NCI-H146 (cell line): ENCODE measurements at places on chromosomes 2 and 18.

- DNase-seq = no peak
Measured at GRCh38 chr2:9771101-9771449, 72.2 kb upstream of the TAF1B start.

DNA sequence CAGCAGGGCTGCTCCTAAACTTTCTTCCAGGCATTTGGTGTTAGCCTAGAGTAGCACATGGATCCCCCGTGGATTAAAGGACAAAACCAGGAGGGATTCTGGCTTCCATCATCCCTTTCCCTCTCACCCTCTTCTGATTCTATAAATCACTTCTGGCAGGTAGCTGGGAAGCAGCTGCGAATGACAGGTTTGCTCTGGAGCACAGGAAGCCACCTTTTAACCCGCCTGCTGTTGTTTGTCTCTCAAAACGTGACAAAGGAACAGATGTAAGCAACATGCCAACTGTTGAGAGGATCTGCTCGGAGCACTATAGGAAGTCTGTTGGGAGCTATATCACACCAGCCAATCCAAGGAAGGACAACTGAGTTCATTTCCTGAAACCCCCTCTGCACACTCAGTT lies 101.9 kb downstream of the ACTR2 start:
- peak; percentile 47 for DNase-seq

DNA sequence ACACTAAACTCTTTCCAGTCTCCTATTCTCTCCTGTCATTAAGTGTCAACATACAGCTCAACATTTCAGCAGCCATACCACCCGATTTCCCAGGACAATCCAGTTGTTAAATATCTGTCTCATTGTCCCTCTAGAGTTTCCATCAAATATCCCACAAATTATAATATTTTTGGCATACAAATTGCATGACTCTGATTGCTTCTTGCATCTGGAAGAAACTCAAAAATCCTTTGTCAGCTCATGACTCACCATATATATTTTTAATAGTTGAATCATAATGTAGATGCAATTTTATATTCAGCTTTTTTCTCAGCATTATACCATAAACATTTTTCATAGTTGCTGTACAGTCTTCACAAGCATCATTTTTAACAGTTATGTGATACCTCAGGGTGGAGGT lies 7.2 kb downstream of the SLC30A3 start:
- DNase-seq = no peak

- no peak for DNase-seq
Measured at GRCh38 chr18:24153397-24153796, 14.5 kb downstream of the CABYR start.

GRCh38 chr2:192196421-192197194 lies 1.9 kb upstream of the TMEFF2 start:
- DNase-seq = peak; percentile 24

GRCh38 chr2:106886916-106887758 lies 1.2 kb upstream of the ST6GAL2 start:
- DNase-seq = peak; percentile 29

DNA sequence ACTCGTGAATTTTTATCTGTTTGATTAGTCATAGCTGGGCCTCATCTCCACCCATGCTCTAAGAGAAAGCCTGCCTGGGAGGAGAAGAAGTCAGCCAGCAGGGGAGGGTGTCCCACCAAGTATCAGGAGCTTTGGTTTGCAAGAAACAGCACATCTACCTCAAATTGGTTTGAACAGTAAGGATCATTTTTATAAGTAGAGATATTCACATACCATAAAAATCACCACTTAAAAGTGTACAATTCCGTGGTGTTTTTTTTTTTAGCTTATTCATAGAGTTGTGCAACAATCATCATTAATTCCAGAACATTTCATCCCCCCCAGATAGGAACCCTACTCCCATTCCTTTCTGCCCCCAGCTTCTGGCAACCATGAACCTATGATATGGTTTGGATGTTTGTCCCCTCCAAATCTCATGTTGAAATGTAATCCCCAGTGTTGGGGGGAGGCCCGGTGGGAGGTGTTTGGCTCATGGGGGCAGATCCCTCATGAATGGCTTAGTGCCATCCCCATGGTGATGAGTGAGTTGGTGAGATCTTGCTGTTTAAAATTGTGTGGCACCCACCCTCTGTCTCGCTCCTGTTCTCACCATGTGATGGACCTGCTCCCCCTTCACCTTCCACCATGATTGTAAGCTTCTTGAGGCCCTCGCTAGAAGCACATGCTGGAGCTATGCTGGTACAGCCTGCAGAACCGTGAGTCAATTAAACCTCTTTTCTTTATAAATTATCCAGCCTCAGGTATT lies 36.2 kb upstream of the HS6ST1 start:
- no peak for DNase-seq

DNA sequence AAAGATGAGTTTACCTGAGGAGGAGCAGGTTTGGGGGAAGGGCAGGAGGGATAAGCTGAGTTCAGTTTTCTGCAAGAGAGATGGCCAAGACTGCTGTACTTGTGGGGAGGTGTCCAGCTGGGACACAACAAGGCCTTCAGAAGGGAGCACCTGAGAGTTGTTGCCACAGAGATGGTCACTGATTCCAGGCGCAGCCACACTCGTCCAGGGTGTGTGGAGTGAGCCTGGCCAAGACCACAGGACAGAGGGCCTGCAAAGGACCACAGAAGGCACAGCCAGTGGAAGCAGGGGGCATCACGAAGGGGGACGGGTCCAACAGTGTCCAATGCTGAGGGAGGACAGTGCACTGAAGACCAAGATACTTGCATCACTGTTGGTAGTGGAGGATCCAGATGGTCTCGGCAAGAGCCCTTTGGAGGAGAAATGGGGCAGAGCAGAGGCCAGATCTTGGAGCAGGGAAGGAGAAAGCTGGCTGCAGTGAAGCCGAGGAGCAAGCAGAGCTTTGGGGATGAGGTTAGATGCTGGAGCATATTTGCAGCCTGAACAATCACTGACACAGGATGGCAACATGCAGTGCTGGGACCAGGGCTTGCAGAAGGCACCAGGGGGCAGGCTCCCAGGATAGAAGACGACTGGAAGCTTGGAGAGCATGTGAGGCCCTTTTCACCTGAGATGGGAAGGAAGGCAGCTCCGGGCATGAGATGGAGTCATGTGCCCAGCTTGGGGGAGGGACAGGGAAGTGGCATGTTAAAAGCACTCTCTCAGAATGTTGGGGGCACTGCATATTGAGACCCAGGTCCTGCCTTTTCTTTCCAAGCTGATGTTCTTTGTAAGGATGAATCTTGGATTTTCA lies 214.0 kb downstream of the CYP26B1 start:
- DNase-seq = peak; percentile 33

GRCh38 chr2:120231974-120232635 lies 8.9 kb upstream of the TMEM185B start:
- DNase-seq = no peak

- no peak for DNase-seq
Measured at GRCh38 chr2:155748131-155748530, 584.4 kb downstream of the NR4A2 start.

- peak; percentile 94 for DNase-seq
Measured at GRCh38 chr18:23966909-23967308, 47.6 kb upstream of the TTC39C start.

- no peak for DNase-seq
Measured at GRCh38 chr2:54605836-54606235, 117.6 kb upstream of the EML6 start.

GRCh38 chr2:113757138-113757657 lies 756 bp upstream of the SLC35F5 start:
- DNase-seq = peak; percentile 52

DNA sequence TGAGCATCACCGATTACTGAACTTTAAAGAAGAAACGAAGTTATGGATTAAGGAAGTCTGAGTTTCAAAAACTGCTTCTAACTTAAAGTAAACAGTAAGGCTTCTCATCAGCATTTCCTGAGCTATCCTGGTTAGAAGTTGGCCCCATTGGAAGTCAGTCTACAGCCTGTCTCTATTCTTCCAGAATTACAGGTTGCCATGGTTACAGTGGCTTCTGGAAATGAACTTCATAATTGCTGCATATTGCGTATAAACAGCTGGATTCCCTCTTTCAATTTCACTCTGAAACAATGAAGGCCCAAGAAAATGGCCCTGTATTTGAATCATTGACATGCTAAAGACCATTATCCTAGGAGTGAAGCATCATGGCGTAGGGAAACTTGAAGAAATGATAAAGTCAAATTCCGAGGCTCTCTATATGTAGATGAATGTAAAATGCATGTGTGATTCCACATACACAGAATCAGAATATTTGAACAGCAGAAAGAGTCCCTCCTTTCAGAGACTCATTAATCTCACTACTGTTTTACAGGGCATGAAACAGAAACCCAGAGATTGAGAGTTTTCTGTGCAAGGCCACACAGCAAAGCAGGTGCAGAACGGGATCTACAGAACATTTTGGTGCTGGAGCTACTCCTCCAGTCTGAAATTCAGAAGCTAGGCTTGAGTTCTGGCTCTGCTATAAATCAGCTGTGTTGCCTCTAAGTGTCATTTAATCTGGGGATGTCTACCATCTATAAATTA lies 856.4 kb upstream of the CELF4 start:
- DNase-seq = peak; percentile 61

DNA sequence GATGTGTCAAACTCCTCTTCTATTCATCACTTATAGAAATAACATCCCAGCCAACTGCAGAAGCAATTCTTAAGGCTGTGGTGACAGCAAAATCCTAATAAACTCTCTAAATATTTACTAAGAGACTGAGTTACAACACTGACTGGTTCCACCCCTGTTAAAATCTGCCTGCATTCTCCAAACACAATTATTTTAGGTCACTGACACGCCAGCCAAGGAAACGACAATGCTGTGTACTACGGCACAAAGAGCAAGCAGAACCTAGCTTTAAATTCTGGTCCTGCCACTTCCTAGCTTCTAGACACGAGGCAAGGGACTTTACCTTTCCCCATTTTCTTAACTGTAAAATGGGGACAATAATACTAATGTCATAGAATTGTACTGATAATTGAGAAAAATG lies 4.1 kb downstream of the CYRIA start:
- no peak for DNase-seq

DNA sequence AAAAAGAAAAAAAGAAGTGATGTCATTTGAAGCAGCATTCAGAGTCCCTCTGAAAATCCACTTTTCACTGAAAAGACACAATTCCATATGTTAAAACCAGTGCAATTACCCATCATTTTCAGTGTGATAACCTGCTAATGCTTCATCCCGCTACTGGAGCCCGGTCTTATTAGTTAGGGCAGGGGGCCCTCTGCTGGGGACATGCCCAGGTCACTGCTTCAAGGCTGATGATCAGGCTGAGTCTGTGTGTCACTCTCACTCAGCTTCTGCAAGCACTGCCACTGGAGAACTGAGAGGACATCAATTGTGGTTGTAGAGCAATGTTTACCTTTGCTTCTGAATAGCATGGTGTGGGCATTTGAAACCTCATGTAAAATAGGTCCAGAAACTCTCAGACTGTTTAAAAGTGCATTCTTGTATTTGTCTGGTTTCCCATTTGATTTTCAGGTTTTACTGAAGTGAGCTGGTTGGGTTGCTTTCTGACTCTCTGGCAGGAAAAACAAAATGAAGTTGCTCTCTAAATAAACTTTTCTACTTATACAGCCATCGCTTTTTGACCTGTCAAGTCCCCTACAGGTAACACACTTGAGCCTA lies 49.2 kb upstream of the NXPH2 start:
- peak; percentile 84 for DNase-seq

- no peak for DNase-seq
Measured at GRCh38 chr18:24019641-24020331, 5.2 kb downstream of the TTC39C start.

GRCh38 chr2:85902496-85902895 lies 13.7 kb upstream of the ST3GAL5 start:
- no peak for DNase-seq

GRCh38 chr2:215845839-215846586 lies 167.3 kb downstream of the MREG start:
- DNase-seq = no peak

DNA sequence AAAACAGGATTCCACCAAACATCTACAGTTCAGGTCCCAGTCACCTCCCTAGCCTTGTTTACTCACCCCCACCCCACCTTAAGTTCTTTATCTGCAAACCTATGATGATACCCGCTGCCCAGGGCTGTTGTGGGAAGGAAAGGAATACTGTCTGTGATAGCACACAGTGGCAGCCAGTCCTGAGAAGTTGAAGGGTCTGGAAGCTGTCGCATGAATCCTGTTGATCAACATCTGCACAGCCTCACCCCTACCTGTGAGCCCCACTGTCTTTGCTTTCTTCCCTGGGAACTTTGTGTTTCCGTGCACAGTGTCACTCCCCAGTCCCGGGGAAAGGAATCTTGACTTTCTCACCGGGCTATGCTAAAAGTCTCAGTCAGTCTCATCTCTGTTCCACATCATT lies 160.7 kb upstream of the EPAS1 start:
- DNase-seq = no peak
